ENCODE measurements at places on chromosomes 12 and 14.

- DNase-seq, result no peak
Observed at GRCh38 chr12:96375170-96375569, 25.1 kb downstream of the CDK17 start.

- DNase-seq, result no peak
Observed at GRCh38 chr14:106831322-106831720, 1304.9 kb downstream of the TMEM121 start.

- no peak for DNase-seq
Observed at GRCh38 chr12:122067966-122068365, 10.6 kb upstream of the MLXIP start.

DNA sequence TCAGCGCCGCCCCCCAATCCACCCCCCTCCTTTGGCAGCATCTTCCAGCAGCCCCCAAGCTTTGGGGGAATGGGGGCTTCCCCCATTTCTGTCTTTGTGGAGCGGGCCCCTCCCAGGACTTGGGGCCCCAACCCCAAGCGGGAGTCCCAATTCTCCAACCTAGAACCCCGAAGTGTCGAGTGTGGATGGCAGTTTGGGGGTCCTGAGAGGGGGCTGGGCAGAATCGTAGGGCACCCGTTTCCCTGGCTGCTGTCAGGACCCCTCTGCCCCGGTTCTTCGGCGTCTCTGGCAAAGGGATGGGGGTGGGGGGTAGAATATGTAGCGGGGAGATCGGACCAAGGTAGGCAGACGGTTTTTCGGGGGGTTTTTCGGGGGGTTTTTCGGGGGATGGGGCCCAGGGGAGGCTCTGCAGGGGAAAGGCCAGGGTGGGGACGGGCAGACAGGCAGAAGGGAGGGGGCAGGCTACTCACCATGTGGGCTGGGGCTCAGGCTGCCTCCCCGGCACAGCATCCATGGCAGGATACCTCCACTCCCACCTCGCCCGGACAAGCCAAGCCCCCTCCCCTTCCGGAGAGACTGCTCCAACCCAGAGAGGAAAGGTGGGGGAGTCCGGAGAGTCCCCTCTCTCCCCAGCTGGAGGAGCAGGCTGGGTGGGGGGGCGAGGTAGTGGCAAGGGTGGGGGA, 739 bp downstream of the JPH4 start:
- DNase-seq, result no peak

- no peak for DNase-seq
Observed at GRCh38 chr14:24880689-24881088, 169.3 kb downstream of the STXBP6 start.

DNA sequence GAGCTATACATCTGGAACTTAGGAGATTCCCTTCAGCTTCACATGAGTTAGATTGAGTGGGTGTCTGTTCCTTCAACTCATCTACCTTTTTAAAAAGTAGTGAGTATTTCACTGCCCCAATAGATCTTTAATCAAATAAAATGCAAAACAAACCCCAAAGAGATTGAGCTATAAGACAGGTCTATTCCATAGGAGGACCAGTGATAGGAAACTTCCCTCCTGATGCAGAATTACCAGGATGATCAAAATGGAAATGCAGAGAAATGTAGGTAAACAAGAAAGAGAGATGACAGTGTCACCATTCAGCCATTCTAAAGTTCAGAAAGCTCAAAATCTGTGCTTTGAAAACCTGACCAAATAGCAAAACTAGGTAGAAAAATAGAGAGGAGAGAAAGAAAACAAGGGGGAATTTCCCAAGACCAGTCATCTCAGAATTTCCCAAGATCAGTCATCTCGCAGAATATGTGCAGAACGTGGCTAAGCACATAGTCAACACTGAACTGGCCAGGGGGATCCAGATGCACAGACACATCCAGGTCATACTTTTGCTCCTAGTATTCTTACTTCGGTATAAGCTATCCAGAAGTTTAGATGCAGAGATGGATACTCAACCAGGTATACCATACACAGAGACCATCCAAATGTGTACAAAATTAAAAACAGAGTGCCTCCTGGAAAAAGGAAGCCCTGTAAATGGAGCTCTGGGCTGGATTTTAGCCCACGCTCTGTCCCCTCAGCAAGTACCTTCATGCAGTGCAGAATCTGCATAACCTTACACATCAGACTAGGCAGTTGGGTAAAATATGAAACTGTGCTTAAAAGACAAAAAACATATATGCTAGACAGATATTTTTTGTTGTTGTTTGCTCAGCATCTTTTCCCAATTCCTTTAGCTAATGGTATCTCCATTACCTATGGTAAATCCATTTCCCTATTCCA, 27.4 kb downstream of the SLC41A2 start:
- DNase-seq, result peak; percentile 22

- peak; percentile 45 for DNase-seq
Observed at GRCh38 chr14:103846543-103847450, 578 bp downstream of the PPP1R13B start.

GRCh38 chr12:82300611-82301010, 57.6 kb downstream of the CCDC59 start:
- DNase-seq, result no peak

GRCh38 chr14:87748558-87748957, 244.4 kb downstream of the GALC start:
- no peak for DNase-seq

- DNase-seq, result no peak
Observed at GRCh38 chr14:36659822-36660735, 1.6 kb upstream of the PAX9 start.

DNA sequence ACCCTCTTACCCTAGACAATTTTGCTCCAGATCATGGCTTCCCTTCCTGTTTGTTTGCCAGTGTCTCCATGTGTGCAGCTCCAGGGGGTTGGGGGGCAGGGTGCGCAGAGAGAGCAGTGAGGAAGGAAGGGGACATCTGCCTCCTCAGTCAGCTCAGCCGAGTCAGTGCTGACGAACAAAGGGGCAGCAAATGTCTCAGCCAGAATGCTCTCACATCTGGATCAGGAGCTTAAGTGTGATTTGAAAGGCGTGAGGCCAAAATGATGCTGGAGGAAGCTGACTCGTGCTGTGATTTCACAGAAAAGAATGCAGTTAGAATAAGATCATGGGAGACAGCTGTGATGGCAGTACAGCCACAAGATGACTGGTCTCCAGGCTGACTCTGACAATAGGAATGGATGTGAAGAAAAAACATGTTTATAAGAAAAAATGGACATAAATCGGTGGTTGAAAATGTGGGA, 27.1 kb upstream of the CDK17 start:
- DNase-seq, result peak; percentile 97

GRCh38 chr12:121795034-121795968, 1.8 kb upstream of the RHOF start:
- peak; percentile 89 for DNase-seq

GRCh38 chr12:9039397-9039977, 50.1 kb downstream of the KLRG1 start:
- DNase-seq, result peak; percentile 64

- no peak for DNase-seq
Observed at GRCh38 chr14:104954746-104955395, 23.3 kb downstream of the AHNAK2 start.

- DNase-seq, result peak; percentile 98
Observed at GRCh38 chr12:127273626-127274025, 993.3 kb upstream of the TMEM132C start.

DNA sequence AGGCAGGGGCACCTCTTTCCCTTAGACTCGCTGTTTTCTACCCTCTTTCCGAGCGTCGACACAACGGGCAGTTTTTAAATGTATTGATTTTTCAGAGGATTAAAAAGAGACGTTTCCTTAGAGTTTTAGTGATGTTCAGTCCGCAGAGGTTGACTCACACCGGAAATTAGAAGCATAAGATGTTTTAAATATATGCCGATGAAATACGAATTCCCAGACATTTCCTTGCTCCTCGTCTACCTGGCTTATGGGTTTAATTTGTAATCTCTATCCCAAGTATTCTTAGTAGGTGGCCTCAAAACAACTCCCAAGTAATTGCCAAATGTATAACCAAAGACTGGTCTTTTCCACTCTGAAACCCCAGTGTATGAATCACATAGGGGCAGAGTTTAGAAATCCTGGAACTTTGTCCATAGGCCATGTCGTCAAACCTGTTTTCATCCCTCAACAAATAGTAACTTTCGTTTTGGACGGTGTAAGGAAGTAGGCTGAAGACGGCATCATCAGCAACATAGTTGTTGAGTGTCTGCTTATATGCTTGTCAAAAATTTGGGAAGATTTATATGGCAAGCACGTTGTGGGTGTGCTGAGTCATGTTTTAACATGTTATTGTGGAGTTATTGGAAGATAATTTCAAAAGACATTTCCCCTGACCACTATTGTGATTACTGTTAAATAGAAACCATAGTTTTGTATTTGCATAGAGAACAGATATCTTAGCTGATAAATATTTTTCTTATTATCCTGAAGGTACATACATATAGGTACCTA, 824 bp downstream of the TBK1 start:
- DNase-seq, result peak; percentile 93

GRCh38 chr14:20486684-20487395, 17.6 kb downstream of the PNP start:
- no peak for DNase-seq

DNA sequence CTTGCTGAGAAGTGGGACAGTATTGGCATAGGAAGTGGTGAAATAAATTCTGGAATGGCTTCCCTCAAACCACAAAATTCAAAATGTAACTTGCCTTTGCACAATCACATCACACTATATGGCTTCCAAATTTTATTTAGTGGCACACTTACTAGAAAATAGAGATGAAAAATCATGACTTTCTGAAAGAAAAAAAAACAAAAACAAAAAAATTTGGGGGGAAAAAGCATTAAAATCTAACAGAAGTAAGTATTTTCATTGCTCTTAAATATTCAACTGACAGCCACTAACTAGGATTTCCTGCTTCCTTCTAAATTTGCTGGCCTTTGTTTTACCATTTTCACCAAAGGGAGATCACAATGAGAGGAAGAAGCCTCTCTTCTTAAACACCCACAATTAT, 23.0 kb downstream of the ATF7 start:
- no peak for DNase-seq

GRCh38 chr12:50533203-50533584, 28.4 kb downstream of the DIP2B start:
- peak; percentile 52 for DNase-seq

GRCh38 chr12:65637150-65637549, 187.1 kb upstream of the HMGA2 start:
- DNase-seq, result no peak

- peak; percentile 30 for DNase-seq
Observed at GRCh38 chr14:30621354-30621939, 672 bp upstream of the SCFD1 start.

- DNase-seq, result no peak
Observed at GRCh38 chr14:100056431-100056830, 8.8 kb upstream of the EVL start.

DNA sequence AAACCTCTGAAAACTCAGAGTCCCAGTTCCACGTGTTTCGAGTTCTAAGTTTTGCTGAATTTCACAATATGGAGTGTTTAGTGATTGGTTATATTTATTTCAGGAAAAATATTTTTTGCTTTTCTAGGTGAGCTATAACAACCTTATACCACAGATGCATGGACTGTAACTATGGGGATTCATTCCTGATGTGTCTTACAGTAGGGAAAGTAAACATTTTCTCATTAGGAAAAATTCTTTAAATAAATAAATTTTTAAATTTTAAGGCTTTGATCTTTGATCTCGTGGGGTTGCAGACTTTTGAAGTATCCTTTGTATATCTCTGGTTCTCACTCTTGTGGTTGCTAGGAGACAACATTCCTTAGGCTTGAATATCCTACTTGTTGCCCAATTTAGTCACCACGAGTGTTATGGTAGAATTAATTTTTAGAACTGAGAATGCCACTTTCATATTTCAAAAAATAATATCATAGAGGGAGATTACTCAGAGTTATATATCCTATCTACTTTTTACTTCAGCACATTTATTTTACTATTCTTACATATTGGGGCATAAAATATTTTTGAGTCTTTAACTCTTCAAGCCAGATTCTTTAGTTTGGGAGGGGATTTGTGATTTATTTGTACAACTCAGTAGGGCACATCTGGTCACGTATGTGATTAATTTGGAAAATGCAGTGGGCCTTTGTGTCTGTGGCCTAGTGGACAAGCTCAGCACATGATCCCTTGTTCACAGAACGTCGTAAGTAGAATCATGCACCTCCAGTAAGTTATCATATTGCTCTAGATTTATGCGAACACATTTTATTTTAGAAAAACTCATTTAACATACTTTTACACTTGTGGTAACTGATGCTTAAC, 224.0 kb downstream of the TTC6 start:
- peak; percentile 53 for DNase-seq

DNA sequence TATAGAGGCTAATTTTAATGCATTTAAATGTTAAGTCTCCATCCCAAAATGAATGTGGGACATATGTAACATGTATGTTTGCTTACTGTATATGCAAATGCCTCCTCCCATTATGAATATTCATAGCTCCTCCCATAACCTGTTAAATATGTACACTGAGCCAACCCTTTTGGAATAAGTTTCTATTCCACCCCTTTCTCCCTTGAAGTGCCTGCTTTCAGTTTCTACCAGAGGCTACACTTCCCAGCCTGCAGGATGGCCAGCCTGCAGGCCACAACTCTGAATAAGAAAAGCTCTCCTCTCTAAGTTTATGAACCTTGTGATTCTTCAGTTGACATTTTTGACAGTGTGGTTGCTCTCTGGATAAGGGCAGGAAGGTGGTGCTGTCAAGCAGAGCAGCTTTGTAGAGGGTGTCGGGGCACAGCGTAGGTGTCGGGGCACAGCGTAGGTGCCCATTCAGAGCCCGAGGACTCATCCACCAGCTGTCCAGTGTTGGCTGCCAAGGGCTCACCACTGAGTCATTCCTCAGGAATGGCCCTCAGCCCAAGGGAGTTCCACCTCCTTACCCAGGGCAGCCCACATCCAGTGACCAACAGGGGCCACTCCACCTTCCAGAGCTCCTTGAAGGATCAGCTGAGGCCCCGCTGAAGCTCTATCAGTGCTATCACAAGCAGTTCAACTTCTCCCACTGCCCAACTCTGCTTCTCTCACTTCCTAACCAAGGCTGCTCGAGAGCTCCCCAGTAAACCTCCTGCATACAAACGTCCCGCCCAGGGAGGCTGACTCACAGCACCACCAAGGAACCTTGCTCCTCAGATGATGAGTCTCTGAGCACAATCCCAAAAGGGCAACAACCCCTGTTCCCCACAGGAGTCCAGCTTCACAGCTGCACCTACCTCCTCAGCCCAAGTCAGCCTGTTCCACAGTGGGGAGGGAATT, 31.4 kb downstream of the VWF start:
- peak; percentile 93 for DNase-seq

DNA sequence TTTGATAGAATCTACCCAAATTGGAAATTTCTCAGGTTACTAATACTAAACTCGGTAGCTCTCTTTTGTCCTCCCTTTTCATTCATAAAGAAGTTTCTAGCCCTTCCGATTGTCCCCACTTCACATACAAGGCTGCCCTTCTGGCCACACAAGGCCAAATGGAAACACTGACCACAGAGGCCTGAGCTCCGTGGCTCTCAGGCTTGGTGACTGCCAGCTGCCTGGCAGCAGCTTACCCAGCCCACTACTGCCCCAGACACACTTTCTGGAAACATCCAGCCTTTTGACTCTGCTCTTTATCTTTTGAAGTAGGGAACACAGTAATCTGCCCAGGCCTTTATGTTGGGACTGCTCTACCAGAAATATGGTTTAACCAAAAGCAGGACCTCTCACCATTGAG, 167.2 kb downstream of the GCH1 start:
- DNase-seq, result no peak

GRCh38 chr14:22059201-22059600, 385.6 kb upstream of the OR4E1 start:
- no peak for DNase-seq

- no peak for DNase-seq
Observed at GRCh38 chr12:51361161-51362016, 14.9 kb upstream of the CELA1 start.
